Left kidney (tissue), 8 donors: ENCODE measurements at places on chromosomes 1 and 21. TPM values are rescaled to one million over a fixed set of nuclear protein-coding genes. Genes with fewer than 3 reads are reported as not detected.

GRCh38 chr1:25844536-25845337 lies 14.5 kb downstream of the AUNIP start:
- no peak for DNase-seq

DNA sequence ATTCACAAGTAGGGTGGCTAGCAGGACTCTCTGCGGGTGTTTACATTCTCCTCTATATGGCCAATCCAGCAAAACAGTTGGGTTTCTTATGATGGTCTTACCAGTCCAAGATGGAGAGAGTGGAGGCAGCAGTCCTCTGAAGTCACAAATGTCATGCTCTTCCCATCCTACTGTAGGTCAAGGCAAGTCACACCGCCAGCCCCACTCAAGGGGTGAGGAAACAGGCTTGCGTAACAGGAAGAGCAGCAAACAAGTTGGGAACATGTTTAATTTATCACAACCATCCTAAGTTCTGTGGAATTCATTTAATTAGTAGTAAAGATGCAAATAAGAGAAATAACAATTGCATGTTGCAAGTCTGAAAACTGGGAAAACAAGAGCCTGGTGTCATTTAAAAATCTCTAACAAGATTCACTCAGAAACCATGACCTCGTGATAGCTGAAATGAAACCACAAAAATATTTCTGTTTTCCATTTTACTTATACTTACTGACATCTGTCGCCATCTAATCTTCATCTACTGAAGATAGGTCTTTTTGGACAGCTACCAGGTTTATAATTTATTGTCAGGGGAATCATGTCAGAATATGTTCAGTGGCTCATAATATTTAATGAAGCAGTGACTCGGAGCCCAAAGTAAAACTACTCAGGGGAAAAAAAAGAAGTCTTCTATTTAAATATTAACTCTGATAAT lies 349.1 kb upstream of the FMN2 start:
- no peak for DNase-seq

GRCh38 chr1:14842361-14842760 lies 243.9 kb downstream of the KAZN start:
- no peak for DNase-seq

Gene HSD11B1
- not detected for polyA plus RNA-seq

Gene SERINC2
- 40.9 TPM for polyA plus RNA-seq
